ENCODE measurements at places on chromosomes 11 and 22.

DNA sequence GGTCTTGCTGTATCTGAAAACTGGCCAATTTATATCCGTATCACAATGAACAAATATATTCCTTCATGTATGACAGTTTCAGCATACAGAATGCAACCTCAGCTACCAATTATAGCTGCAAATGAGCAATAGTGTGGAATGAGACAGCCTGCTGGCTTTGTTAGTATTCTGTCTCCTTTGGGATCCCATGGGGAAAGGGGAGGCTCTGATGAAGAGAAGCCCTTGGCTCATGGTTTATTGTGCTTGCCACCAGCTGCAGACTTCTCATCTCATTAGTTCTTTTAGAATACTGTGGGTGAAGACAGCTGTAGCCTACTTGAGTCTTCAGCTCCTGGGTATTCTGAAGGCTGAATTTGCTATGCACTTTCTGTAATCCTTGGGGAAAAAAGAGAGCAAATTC, 42.4 kb downstream of the PITPNB start:
- no peak for DNase-seq

GRCh38 chr11:134036492-134037045, 32.3 kb upstream of the JAM3 start:
- DNase-seq = no peak

- DNase-seq = no peak
These were observed 33.9 kb downstream of the RAB39A start for GRCh38 chr11:107962181-107962580.

DNA sequence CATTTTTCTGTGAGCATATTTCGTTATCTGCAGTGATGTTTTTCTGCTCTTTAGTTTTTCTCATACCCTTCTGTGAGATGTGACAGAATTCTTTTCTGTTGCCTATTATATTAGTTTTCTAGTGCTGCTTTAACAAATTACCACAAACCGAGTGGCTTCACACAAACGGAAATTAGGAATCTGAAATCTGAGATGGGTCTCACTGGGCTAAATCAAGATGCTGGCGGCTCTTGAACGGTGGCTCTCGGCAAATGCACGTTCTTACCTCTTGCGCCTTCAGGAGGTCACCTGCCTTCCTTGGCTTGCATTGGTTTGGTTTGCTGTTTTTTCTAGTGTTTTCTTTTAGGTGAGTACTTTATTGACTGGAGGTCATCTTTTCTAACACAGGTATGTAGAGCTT, 13.0 kb downstream of the ZBED4 start:
- DNase-seq = no peak

GRCh38 chr11:75090671-75091177, 6.0 kb downstream of the OR2AT4 start:
- DNase-seq = peak; percentile 15

- no peak for DNase-seq
These were observed 13.5 kb downstream of the TSKU start for GRCh38 chr11:76796511-76797198.

GRCh38 chr11:83815736-83816135, 529.6 kb upstream of the CCDC90B start:
- DNase-seq = no peak

GRCh38 chr11:132161403-132162078, 791.1 kb downstream of the NTM start:
- no peak for DNase-seq

DNA sequence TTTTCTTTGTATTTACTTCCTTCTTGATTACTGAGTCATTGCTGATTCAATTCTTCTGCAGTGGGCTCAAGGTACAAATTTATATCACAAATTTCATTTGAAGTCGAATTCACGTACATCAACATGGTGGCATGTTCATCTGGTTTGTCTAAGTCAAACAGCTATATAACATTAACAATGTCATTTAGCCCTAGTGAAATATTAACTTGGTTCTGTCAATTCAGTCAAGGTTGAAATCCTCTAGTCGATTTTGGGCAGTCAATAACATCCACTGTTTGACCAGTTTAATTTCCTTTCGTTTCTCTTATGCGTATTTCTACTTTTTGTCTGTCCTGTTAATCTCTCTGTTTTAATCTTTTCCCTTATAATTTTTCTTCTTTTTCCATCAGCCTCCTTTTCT, 4.1 kb upstream of the ATXN10 start:
- no peak for DNase-seq

- no peak for DNase-seq
These were observed 32.6 kb upstream of the PICALM start for GRCh38 chr11:86101493-86101892.

All from activated CD4-positive, alpha-beta T cell treated with anti-CD3 and anti-CD28 coated beads, Interleukin-10, Interleukin-2, amounts not matched to agents 100 ng/mL and 50 ng/mL, durations not matched to agents 16 hours and 8 hours (primary cell).